Activated T-cell treated with anti-CD3 and anti-CD28 coated beads, Interleukin-2, amount 50 U/mL, for 24 hours (primary cell): ENCODE measurements at places on chromosomes 16 and 17.

DNA sequence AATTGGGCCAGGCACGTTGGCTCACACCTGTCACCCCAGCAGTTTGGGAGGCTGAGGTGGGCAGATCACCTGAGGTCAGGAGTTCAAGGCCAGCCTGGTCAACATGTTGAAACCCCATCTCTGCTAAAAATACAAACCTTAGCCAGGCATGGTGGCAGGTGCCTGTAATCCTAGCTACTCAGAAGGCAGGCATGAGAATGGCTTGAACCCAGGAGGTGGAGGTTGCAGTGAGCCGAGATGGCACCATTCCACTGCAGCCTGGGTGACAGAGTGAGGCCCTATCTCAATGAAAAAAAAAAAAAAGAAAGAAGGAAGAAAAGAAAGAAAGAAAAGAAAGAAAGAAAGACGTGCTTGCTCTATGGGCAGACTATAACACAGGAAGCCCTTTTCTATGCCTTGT is 84.4 kb downstream of the FOXL1 start:
- DNase-seq, result no peak
- H3K4me1 ChIP-seq, result peaks cover 25% of the 10 kb centered on the region
- no peak overlapping the region for H3K27ac ChIP-seq
- H3K36me3 ChIP-seq, result no peaks in the 10 kb centered on the region

GRCh38 chr17:797236-797840 is 15.2 kb downstream of the MRM3 start:
- peaks cover 17% of the 10 kb centered on the region for H3K36me3 ChIP-seq
- H3K4me1 ChIP-seq, result peaks cover 7% of the 10 kb centered on the region
- H3K4me3 ChIP-seq, result no peak overlapping the region
- no peak overlapping the region for H3K27ac ChIP-seq

DNA sequence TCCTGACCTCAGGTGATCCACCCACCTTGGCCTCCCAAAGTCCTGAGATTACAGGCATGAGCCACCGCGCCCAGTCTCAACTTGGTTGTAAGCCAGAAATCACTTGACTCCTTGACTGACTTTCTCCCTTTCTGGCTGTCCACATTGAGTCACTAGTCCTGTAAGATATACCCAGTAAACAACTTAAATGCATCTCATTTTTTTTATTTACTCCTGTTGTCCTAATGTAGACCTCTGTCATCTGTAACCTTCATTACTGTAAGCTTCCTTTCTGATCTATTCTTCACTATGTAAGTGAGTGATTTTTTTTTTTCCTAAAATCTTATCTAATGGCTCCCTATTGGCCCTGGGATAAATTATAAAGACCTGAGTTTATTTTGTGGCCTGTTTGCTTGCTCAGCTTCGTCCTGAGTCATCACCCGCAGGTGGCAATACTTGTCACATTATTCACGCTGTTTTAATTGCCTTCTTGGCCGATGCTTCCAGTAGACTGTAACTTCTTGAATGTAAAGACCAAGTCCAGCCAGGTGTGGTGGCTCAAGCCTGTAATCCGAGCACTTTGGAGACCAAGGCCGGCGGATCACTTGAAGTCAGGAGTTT is 41.0 kb downstream of the PAFAH1B1 start:
- DNase-seq, result no peak
- H3K27me3 ChIP-seq, result no peaks in the 10 kb centered on the region
- peaks cover 70% of the 10 kb centered on the region for H3K4me1 ChIP-seq
- peaks cover 70% of the 10 kb centered on the region for H3K36me3 ChIP-seq
- no peak overlapping the region for H3K4me3 ChIP-seq

GRCh38 chr17:40311575-40311974 is 2.6 kb downstream of the RARA start:
- H3K36me3 ChIP-seq, result no peaks in the 10 kb centered on the region
- no peak overlapping the region for H3K4me3 ChIP-seq
- no peaks in the 10 kb centered on the region for H3K27me3 ChIP-seq
- peak overlapping the region; percentile 52 for H3K27ac ChIP-seq

DNA sequence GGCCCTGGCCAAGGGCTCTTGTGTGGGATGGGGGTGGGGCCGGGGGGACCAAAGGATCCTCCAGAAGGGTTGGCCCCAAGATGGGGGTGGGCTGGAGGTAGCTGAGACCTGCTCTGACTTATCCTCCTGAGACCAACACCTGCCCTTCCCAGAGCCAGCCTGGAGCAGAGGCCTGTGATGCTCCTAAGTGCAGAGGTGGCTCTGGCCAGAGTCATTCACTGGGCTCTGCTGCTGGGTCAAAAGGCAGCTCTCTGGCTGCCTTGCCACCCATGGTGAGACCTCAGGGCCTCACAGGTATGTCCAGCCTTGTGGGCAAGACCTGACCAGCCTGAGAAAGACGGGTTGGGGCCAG is 393 bp downstream of the SERPINF2 start:
- H3K27ac ChIP-seq, result no peak overlapping the region
- H3K4me1 ChIP-seq, result no peaks in the 10 kb centered on the region
- DNase-seq, result no peak
- H3K36me3 ChIP-seq, result no peaks in the 10 kb centered on the region

- no peak overlapping the region for H3K4me3 ChIP-seq
- no peaks in the 10 kb centered on the region for H3K36me3 ChIP-seq
- H3K4me1 ChIP-seq, result no peaks in the 10 kb centered on the region
These were observed 256.4 kb downstream of the CDH13 start for GRCh38 chr16:82882982-82883835.

- H3K36me3 ChIP-seq, result no peaks in the 10 kb centered on the region
- no peak overlapping the region for H3K4me3 ChIP-seq
- no peaks in the 10 kb centered on the region for H3K4me1 ChIP-seq
- H3K27me3 ChIP-seq, result no peaks in the 10 kb centered on the region
These were observed 74.1 kb downstream of the MYH11 start for GRCh38 chr16:15782573-15783365.

- peaks cover 100% of the 10 kb centered on the region for H3K36me3 ChIP-seq
- peaks cover 69% of the 10 kb centered on the region for H3K4me1 ChIP-seq
- peak overlapping the region; percentile 52 for H3K27ac ChIP-seq
- no peak for DNase-seq
These were observed 5.6 kb downstream of the PHB1 start for GRCh38 chr17:49409066-49409465.

DNA sequence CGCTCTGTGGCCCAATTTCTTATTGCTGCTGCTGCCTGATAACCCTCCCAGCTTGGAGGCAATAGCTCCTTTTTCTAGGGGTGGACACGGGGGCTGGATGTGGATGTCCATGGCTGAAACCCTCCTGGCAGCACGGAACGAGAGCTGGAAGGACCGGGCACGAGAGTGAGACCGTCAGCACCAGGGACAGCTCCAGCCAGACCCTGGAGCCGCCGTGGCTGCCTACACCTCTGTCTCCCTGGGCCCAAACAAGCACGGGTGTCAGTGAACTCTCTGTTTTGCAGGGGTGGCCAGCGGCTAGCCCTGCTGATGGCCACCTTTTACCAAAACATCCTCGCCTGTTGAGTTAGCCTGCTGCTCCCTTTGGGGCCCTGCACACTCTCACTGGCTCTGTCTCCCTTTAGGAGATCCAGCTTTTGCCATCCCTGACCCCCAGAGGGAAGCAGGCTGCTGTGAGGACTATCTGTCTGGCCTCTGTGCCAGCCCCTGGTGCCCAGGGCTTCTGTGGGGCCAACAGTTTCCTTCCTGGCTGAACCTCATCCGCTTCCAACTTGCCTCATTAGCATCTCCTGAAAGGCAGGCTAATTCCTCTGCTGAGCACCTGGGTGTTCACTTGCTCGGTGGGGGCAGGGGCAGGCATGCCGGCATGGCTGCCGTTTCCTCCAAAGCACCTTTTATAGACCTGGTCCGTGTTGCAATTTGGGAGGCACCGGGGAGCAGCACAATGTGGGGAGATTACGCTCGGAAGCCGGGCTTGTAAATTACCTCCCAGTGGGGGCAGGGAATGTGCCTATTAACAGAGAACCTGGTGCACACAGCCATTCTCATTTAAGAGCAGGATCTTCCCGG is 118.1 kb downstream of the ENGASE start:
- no peak overlapping the region for H3K27ac ChIP-seq
- H3K4me1 ChIP-seq, result no peaks in the 10 kb centered on the region
- H3K4me3 ChIP-seq, result no peak overlapping the region
- peak; percentile 43 for DNase-seq

GRCh38 chr16:57977418-57978069 is 6.6 kb upstream of the CNGB1 start:
- no peaks in the 10 kb centered on the region for H3K27me3 ChIP-seq
- DNase-seq, result no peak
- H3K4me1 ChIP-seq, result no peaks in the 10 kb centered on the region
- no peak overlapping the region for H3K27ac ChIP-seq
- H3K4me3 ChIP-seq, result no peak overlapping the region

- H3K4me3 ChIP-seq, result no peak overlapping the region
- peak; percentile 53 for DNase-seq
- peaks cover 7% of the 10 kb centered on the region for H3K27me3 ChIP-seq
These were observed 55.6 kb downstream of the BAIAP2 start for GRCh38 chr17:81090361-81091136.

- H3K36me3 ChIP-seq, result peaks cover 71% of the 10 kb centered on the region
- H3K27ac ChIP-seq, result no peak overlapping the region
- H3K4me1 ChIP-seq, result peaks cover 2% of the 10 kb centered on the region
- no peaks in the 10 kb centered on the region for H3K27me3 ChIP-seq
These were observed 115.6 kb downstream of the CCDC182 start for GRCh38 chr17:57629470-57629869.

- H3K4me1 ChIP-seq, result peaks cover 3% of the 10 kb centered on the region
- no peak overlapping the region for H3K4me3 ChIP-seq
- no peak for DNase-seq
These were observed 479 bp downstream of the IRX6 start for GRCh38 chr16:55324285-55325079.

DNA sequence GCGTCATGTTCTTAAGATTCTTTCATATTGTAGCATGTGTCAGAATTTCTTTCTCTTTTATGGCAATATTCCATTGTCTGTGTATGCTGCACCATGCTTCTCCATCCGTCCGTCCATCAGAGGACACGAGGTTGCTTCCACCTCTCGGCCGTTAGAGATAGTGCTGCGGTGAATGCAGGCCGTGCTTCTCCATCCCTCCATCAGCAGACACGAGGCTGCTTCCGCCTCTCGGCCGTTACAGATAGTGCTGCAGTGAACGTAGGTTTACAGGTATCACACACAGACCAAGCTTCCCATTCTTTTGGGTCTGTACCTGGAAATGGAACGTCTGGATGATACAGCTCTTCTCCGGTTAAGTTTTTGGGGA is 113.5 kb downstream of the CMIP start:
- DNase-seq, result no peak
- no peak overlapping the region for H3K4me3 ChIP-seq
- peaks cover 30% of the 10 kb centered on the region for H3K4me1 ChIP-seq
- peaks cover 3% of the 10 kb centered on the region for H3K36me3 ChIP-seq

DNA sequence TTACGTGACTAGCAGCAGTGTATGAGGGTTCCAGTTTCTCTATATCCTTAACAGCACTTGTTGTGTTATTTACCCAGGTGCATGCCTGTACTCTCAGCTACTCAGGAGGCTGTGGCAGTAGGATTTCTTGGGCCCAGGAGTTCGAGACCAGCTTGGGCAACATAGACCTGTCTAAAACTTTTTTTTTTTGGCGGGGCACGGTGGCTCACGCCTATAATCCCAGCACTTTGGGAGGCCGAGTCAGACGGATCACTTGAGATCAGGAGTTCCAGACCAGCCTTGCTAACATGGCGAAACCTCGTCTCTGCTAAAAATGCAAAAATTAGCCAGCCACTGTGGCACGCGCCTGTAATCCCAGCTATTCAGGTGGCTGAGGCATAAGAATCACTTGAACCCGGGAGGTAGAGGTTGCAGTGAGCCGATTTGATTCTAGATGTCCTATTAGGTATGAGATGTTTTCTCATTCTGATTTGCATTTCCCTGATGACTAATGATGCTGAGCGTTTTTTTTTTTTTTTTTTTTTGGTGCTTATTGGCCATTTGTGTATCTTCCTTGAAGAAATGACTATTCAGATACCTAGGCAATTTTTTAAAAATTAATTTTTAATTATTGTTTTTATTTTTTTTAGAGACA is 13.4 kb downstream of the CASC3 start:
- peak overlapping the region; percentile 97 for H3K27ac ChIP-seq
- no peaks in the 10 kb centered on the region for H3K27me3 ChIP-seq
- peak overlapping the region; percentile 36 for H3K4me3 ChIP-seq
- no peak for DNase-seq
- H3K4me1 ChIP-seq, result peaks cover 67% of the 10 kb centered on the region
- H3K36me3 ChIP-seq, result peaks cover 79% of the 10 kb centered on the region

DNA sequence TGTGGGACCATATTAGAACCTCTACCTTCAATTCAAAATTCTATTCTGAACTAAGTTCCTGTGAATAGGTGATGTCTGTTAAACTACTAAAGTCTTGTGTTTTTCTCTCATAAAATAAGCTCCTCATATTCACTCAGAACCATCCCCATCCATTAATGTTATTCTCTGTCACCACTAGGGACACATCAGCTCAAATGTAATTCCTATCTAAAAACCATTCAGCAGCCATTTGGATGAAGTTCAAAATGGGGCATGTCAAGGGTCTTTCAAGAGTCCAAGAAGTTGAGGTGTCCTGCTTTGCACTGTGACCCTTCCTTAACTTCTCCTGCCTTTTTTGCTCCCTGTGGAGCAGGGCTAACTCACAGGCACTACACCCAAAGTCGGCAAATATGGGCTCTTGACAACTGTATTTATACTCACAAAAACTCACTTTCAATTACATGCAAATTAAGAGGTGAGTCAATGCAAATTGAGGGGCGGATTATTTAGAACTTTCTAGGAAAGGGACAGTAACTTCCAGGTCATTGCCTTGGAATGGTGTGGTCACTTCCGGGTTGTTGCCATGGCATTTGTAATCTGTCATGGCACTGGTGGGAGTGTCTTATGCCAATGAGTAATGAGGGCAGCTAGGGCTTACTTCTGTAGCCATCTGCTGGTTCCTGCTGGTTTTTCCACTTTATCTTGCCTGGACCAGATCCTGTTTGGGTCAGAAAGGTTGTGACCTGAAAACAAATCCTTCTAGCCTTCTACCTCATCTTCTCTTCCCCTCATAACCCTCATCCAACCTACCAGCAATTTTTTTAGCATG is 128.2 kb upstream of the COX10 start:
- no peaks in the 10 kb centered on the region for H3K27me3 ChIP-seq
- H3K4me3 ChIP-seq, result no peak overlapping the region
- H3K4me1 ChIP-seq, result no peaks in the 10 kb centered on the region
- H3K36me3 ChIP-seq, result peaks cover 14% of the 10 kb centered on the region

DNA sequence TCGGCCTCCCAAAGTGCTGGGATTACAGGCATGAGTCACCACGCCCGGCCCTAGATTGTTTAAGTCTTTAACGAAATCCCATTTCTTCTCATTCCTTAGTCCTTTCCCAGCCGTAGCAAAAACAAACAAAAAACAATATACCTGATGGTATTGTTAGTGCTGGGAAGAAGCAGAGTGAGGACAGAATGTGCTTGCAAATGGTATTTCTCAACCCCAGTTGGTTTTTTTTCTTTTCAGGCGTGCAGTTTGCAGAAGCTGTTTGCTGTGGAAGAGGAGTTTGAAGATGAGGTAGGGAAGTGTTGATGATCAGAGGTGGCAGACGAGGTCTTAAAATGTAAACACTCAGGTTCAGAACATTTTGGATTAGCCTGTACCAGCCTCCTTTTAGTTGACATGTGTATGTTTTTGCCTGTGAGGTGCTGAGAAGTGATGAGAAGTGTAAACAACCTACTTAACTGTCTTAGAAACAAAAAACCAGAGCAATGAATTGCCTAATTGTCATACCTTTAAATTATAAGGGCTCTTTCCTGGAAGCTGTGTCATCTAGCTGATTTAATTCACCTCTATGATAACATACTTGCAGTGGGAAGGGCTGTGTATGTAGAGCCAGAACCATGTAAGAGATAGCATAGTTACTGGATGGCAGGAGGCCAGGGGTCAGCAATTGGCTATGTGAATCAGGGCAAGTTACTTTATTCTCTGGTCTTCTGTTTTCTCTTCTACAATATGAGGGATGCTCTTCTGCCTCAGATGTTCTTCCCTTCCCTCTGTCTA is 3.4 kb downstream of the HROB start:
- H3K27me3 ChIP-seq, result no peaks in the 10 kb centered on the region
- no peak for DNase-seq
- no peak overlapping the region for H3K27ac ChIP-seq
- H3K36me3 ChIP-seq, result peaks cover 55% of the 10 kb centered on the region
- no peak overlapping the region for H3K4me3 ChIP-seq
